ENCODE measurements at places on chromosomes 2 and 18.

GRCh38 chr2:65351234-65351947 is 81.0 kb downstream of the SPRED2 start:
- no peak for DNase-seq

DNA sequence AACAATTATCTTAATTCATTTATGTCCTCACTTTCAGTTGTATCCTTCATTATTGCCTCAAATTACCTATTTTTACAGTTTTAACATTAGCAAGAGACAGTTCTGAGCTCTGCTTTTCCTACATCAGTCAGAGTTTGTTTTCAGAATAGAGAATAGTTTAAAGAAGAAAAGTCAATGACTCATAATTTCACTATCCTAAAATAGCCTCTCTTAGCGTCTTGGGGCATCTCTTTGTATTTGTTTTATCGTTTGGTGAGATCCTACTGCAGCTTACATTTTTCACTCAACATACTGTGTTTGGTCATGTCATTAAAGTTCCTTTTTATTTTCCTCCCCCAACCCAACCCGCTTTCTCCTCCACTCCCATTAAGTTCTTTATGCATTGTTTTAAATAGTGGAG is 3.8 kb downstream of the SEC11C start:
- DNase-seq: no peak

GRCh38 chr2:154338352-154338967 is 360.0 kb upstream of the KCNJ3 start:
- DNase-seq: no peak

DNA sequence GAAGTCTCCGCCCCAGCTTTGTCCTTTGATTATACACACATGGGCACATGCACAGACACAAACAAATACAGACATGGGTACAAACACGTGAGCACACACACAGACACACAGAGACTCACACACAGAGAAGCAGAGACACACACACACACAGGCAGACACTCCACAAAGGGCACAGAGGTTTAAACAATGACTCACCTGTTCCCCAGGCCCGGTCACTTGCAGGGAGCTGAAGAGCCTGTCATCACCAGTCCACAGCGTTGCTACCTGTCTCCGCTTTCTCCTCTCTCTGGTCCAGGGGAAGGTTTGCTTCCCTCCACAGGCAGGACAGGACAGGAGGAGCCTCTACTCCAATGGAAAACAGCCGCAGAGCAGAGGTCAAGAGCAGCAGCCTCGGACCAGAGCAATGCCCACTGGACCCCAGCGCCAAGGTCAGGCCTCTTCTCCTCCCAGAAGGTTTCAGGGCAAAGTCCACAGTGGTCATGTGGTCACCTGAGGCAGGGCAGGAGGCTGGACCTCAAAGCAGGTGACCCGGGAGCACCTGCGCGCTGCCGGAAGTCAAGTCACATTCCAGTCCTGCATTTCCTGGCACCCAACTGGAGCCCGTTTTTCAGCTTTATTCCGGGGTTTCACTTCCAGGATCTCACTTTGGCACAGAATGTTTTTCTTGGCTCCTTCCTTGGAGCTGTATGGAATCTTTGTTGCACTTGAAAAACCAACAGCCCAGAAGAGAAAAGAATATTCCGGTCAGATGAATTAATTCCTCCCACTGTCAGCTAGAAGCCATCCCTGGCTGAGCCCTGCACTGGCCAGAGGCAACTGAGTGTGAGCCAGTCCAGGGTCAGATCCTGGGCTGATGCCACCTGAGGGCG is at the start of gene RAB17:
Gene RAB17, minus strand, starts transcription at position 463 of the 869 bp plus-strand sequence. CDS start 4,580 bp downstream, outside the sequence.
- DNase-seq: no peak

DNA sequence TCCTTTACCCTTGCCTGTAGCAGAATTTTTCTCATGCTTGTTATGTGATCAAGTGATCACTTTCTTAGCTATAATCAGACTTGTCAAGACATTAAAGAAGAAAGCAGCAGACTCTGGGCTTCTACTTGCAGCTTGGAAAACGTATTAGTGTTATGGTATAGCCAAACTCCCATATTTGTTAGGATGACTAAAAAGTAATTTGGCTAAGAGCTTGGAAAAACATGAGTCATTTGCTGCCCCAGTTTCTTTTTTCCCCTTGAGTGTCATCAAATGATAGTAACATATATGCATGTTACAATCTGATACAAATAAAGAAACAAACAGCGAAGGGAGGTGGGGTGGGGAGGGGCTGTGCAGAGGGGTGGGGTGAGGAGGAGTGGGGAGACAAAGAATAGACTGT is 155.5 kb downstream of the IKZF2 start:
- no peak for DNase-seq

- DNase-seq: no peak
Measured at GRCh38 chr2:86239745-86240144, 40.5 kb downstream of the MRPL35 start.

DNA sequence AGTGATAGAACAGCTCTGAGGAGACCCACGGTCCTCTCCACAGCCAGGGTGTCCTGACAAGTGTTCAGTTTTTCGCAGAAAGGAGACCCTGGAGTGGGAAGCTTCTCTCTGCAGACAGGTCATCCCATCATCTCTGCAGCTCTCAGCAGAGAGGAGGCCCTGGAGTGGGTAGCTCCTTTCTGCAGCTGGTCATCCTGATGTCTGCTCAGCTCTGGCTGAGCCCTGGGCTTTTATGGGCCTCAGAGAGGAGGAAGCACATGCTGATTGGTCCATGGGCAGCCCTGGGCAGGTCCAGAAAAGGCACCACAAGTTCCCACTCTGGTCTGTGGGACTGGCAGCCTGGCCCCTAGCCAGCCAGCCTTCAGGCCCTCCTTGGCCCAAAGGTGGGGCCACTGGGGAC is 72.3 kb upstream of the ST3GAL5 start:
- no peak for DNase-seq

DNA sequence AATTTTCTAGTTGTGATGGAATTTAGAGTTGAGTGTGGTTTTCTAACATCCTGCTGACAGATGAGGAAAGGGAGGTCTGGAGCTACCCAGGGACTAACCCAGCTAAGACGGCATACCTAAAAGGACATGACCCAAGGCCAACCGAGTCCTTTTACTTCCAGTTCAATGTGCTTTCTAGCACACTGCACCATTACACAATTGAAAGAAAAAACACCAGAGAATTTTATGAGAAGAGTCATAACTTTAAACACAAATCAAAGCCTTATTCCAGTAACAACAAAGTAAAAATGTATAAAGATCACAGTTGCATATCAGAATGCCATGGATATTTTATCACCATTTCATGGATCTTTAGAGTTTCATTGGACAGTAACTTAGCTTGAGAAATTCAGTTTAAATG is 480.3 kb downstream of the MEIS1 start:
- no peak for DNase-seq

- DNase-seq: no peak
Measured at GRCh38 chr18:74294526-74294925, 2.8 kb upstream of the CYB5A start.

GRCh38 chr2:219300022-219300421 is 9.2 kb downstream of the PTPRN start:
- DNase-seq: no peak

DNA sequence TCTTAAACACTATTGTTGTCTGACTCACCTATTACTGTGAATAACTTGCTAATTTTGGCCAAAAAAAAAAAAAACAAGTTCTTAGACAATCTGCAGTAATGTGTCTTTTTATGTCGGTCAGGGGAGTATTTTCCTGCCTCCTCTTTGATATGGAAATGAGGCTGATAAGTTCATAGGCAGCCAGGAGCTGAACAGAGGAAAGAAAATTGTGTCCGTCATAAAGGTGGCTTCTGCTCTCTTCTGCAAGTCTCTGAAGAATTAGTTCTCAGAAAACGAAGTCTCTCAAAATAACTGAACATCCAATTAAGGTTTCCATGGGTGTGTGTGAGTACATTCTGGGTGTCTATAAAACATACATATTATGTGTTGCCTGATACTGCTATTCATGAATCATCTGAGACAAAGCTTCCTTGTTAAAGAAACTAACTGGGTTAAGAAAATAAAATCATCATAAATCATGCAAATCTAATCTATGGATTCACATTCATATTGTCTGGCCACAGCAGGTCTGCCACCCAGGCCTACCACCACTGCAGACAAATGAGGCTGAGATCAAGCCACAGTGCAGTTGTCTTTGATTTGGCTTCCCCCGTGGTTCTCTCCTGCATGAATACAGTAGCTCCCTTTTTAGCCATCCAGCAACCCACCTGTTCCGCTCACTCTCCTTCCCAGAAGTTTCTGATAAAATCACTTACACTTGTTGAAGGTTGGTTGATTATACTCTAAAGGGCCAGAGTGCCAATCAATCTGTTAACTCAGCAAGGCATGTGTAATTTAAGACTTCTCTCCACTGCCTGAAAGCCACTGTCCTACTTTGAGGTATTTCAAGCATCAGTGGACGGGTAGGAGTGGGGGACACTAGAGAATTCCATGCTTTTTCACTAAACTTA is 19.4 kb upstream of the SP5 start:
- no peak for DNase-seq

- no peak for DNase-seq
Measured at GRCh38 chr18:22176420-22177326, 7.3 kb downstream of the GATA6 start.

DNA sequence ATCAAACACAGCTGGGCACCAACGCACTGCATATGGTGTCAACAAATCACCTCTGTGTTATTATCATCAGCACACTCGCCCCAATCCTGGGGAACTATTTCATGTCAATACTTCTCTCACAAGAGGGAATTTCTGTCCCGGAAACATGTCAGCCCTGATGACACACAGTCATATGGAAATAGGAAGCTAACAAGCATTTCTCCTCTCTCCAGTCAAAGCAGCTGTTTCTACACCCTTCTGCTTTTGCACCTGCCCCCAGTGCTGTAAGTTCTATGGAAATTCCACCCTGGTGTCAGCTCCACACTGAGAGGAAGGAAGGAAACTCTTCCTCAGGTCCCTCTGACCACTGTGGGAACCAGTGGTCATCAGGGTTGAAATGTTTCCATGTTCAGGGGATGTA is 447.6 kb upstream of the ID2 start:
- DNase-seq: no peak

GRCh38 chr2:46470114-46470628 is 9.2 kb upstream of the TMEM247 start:
- DNase-seq: no peak

- DNase-seq: no peak
Measured at GRCh38 chr2:140529706-140530105, 1601.1 kb downstream of the LRP1B start.

DNA sequence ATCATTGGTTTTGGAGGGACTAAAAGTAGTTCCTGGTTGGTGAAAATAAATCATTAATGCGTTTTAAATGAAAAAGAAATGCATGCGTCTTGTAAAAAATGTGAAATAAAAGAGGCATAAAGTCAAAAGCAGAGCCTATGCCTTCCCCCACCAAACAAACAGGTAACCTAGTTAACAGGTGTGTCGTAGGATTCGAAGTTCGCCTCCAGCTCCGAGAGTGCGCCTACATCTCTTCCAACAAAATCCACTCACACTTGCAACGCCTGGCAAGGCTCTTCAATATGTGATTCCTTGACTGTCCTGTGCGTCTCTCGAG is 677 bp upstream of the SMAD4 start:
- no peak for DNase-seq

- DNase-seq: no peak
Measured at GRCh38 chr2:100218552-100218951, 76.2 kb upstream of the AFF3 start.

DNA sequence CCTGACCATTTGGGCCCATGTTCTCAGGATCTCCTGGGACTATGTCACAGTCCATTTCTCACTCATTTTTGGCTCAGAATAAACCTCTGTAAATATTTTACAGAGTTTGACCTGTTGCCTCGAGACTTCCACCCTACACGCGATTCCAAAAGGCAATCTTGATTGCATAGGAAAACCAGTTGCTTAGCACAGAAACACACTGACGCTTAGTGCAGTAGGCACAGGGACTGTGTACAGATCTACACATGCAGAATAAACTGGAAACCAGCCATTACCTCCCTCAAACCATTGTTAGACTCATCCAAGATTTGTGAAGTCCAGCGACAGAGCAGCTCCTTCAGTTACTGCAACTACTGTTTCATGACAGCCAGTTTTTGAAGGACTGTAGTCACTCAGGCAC is 73.0 kb downstream of the NCKAP5 start:
- no peak for DNase-seq

- no peak for DNase-seq
Measured at GRCh38 chr2:48449073-48449840, 80.7 kb upstream of the STON1 start.

GRCh38 chr18:59468821-59469220 is 109.8 kb upstream of the LMAN1 start:
- DNase-seq: no peak

DNA sequence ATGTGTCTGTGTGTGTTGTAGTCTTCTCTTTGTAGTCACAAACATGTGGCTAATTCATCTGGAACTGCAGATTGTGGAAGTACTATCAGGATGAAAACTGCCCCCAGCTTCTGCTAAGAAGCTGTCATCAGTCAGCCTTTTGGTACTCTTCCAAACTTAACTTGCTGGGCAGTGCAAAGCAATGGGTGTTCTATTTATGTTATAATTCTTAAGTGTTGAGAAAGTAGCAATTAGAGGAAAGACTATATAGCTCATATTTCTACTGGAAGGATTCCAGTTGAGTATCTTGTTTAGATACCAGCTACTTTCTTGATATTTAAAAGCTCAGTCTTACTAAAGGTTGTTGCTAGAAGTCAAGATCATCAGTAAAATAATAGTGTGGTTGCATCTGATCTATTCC is 52.1 kb downstream of the SLC38A11 start:
- no peak for DNase-seq

GRCh38 chr2:20356042-20356441 is 5.4 kb upstream of the PUM2 start:
- DNase-seq: no peak

DNA sequence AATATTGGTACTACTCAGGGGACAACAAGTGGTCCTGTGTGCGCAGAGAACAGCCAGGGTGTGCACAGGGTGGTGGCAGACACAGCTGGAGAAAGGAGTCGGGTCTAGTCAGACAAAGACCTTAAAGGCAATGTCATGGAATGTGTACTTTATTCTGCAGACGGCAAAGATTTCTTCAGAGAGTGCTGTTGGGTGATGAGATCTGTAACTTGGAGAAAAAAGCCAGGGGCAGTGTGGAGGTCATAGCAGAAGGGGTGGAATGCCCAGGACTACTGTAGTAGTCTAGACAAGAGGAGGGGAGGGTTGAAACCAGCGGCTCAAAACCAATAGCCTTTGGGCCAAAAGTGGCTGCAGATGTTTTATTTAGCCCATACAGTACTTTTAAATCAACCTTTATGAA is 121.3 kb upstream of the ZFP36L2 start:
- DNase-seq: no peak

DNA sequence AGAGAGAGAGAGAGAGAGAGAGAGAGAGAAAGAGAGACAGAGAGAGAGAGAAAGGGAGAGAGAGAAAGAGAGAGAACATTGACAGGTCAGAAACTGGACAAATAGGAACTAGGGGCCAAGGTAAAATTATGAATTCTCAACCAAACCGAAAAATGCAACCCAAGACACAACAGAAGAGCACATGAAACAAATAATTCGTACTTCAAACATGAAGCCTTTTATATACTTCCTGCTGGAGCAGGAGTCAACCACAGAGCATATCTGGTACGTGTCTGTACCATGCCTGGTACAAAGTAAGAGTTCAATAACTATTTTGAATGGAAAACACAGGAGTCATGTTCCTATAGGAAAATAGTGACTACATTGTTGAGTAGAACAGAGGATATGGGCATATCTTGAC is 6.5 kb upstream of the VPS54 start:
- no peak for DNase-seq

- DNase-seq: no peak
Measured at GRCh38 chr2:25274868-25275574, 66.7 kb downstream of the DNMT3A start.

- no peak for DNase-seq
Measured at GRCh38 chr2:63434024-63435001, 154.0 kb downstream of the WDPCP start.
